Stimulated activated naive B cell treated with anti-CD40 and anti-IgM and Interleukin-4, amounts not matched to agents 10 μg/mL and 1 μg/mL and 100 μg/mL, for 72 hours (primary cell): ENCODE measurements at places on chromosomes 13 and 19.

DNA sequence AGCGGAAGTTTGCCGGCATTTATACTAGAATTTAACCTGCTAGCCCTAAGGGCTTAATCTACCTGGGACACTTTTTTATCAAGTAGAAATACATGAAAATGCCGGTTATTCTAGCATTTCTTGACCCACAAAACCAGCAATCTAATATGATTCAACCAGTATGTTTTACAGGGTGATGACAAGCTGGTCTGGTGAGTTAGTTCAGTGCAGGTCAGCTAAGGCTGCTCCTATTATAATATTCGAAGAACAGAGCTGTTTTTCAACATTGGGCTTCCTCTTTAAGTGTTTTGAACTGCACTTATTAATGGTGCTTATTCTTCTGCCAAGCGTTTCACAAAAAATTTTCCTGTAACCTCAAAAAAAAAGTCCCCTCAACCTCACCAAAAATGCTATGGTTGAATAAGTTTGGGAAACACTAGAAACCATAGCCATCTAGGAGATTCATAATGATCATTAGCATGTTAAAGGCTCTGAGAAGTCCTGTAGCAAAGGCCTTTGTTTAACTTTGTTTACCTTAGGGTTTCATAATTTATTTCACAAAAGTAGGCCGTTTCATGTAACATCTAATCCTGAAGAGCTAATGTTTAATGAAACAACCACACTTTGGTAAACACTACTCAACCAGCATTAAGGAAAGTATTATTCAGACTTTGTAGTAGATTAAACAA, 526.6 kb downstream of the KLF12 start:
- no peaks in the 10 kb centered on the region for H3K27me3 ChIP-seq
- no peak for DNase-seq
- H3K4me1 ChIP-seq: no peaks in the 10 kb centered on the region
- no peak overlapping the region for H3K27ac ChIP-seq
- no peak overlapping the region for H3K4me3 ChIP-seq
- no peaks in the 10 kb centered on the region for H3K36me3 ChIP-seq

- no peak overlapping the region for H3K4me3 ChIP-seq
- H3K36me3 ChIP-seq: no peaks in the 10 kb centered on the region
- H3K27me3 ChIP-seq: peaks cover 9% of the 10 kb centered on the region
- H3K27ac ChIP-seq: no peak overlapping the region
These were observed 121.9 kb upstream of the TSC22D1 start for GRCh38 chr13:44698066-44698465.

DNA sequence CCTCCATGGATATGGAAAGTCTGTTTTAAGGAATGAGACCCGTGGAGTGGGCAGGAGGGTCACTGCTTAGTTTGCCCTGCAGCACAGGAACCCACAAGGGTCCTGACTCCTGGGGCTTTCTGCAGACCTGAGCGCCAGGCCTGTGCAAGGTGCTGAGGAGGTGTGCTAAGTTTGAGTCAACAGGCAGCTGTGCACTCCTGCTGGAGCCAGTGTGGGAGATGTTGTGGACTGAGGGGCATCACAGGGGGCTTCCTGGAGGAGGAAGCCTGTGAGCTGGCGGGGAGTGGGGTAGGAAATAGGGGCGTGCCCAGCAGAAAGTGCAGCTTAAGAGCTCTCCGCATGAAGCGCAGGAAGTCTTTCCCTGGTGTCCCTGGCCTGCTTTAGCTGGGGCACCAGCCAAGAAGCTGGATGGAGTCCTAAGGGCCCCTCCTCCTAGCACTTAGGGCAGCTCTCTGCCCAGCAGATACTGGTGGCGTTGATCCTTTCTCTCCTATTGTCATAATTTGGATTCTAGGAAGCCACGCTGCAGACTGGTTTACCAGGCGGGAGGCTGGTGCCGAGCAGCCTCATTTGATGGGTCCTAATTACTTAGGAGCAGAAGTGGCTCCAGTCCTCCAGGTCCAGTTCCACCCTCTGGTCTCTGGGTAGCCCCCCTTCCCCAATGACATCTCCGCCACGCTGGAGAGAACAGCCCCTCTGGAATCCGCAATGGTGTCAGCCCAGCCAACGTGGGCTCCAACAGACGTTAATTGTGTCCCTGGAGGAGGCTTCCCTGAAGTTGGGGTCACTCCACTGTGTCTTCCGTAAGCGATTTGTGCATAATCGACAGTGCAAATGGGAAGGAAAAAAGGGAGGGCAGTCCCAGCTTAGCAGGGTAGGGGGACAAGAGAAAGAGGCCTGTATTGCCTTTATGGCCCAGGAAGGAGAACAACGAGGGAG, 309.2 kb downstream of the ZNF536 start:
- H3K4me3 ChIP-seq: no peak overlapping the region
- H3K27ac ChIP-seq: no peak overlapping the region
- H3K36me3 ChIP-seq: no peaks in the 10 kb centered on the region
- no peak for DNase-seq

- H3K4me3 ChIP-seq: no peak overlapping the region
- no peaks in the 10 kb centered on the region for H3K4me1 ChIP-seq
- no peak for DNase-seq
- H3K27ac ChIP-seq: no peak overlapping the region
- H3K27me3 ChIP-seq: no peaks in the 10 kb centered on the region
These were observed 535.8 kb downstream of the KCTD12 start for GRCh38 chr13:76350399-76350798.

DNA sequence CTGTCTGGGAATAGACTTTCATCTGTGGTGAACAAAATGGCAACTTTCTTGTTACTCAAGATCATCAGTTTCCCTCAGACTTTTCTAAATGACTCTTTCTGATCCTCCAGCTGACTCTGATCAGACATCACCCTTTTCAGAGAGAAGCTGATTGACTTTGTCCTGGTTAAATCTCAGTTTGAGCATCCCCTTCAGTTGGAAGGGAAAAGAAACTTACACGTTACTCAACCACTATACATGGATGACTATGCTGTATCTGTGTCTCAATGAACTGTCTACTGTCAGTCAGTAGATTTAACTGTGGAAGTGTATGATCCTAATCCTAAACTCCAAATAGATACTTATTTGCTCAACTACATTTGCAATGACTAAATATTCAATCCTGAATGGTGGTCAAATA, 118.5 kb downstream of the NALCN start:
- H3K4me1 ChIP-seq: no peaks in the 10 kb centered on the region
- H3K27ac ChIP-seq: no peak overlapping the region
- H3K4me3 ChIP-seq: no peak overlapping the region

DNA sequence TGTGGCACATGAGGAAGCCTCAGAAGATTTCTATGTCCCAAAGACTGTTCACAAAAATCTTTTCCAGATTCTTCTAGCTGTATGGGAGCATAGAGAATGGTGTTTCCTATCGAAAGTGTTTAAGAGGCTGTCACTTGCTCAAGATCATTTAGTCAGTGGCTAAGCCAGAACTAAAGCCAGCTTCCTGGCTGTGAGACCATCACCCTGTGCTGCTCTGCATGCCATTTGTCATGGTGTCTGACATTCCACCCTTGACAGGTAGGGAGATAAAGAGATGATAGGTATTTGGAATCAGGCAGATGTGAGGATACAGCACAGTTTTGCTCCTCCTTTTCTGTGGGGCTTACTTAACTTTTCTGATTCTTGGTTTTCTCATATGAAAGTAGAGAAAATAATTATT, 177.3 kb downstream of the DNAJC15 start:
- no peak overlapping the region for H3K4me3 ChIP-seq
- peaks cover 18% of the 10 kb centered on the region for H3K27me3 ChIP-seq
- no peaks in the 10 kb centered on the region for H3K4me1 ChIP-seq
- H3K36me3 ChIP-seq: no peaks in the 10 kb centered on the region

DNA sequence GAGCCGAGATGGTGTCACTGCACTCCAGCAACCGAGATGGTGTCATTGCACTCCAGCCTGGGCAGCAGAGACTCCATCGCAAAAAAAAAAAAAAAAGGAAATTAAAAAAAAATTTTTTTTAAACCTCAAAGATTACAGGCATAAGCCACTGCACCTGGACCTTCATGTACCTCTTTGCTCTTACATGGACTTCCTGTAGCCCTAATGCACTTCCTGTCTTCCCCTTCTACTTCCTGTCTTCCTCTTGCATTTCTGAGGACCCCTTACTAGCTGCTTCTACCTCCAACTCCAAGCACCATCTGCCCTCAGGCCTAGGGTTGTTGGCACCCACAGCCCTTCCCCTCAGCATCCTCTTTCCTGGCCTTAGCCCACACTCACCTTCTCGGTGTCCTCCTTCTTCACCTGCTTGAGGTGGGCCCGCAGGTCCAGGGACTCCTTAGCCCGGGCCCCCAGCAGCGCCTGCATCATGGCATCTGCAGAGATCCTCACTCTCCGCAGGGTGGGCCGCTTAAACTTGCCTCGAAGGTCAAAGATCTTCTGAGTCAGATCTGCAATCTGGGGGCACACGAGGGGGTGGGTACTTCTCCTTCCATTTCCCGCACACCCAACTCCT, 3.8 kb downstream of the TNNI3 start:
- no peak overlapping the region for H3K27ac ChIP-seq
- peaks cover 60% of the 10 kb centered on the region for H3K27me3 ChIP-seq
- no peak overlapping the region for H3K4me3 ChIP-seq
- DNase-seq: no peak

GRCh38 chr13:111184458-111185401, 69.6 kb downstream of the ARHGEF7 start:
- peak overlapping the region; percentile 97 for H3K27ac ChIP-seq
- peak overlapping the region; percentile 88 for H3K4me3 ChIP-seq
- H3K36me3 ChIP-seq: peaks cover 38% of the 10 kb centered on the region
- no peaks in the 10 kb centered on the region for H3K27me3 ChIP-seq

DNA sequence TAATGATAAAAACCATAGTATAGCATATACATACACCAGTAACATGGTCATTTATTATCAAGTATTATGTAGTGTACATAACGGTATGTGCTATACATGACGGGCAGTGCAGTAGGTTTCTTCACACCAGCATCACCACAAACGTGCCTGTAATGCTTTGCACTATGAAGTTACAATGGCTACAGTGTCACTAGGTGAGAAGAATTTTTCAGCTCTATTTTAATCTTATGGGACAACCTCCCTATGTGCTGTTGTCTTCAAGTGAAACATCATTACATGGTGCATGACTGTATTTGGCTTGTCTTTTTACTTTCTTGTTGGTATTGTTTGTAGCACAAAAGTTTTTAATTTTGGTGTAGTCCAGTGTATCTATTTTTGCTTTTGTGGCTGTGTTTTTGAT, 18.7 kb downstream of the CDK8 start:
- no peak overlapping the region for H3K4me3 ChIP-seq
- DNase-seq: no peak
- H3K27me3 ChIP-seq: no peaks in the 10 kb centered on the region
- H3K4me1 ChIP-seq: peaks cover 20% of the 10 kb centered on the region
- no peak overlapping the region for H3K27ac ChIP-seq
- H3K36me3 ChIP-seq: no peaks in the 10 kb centered on the region

DNA sequence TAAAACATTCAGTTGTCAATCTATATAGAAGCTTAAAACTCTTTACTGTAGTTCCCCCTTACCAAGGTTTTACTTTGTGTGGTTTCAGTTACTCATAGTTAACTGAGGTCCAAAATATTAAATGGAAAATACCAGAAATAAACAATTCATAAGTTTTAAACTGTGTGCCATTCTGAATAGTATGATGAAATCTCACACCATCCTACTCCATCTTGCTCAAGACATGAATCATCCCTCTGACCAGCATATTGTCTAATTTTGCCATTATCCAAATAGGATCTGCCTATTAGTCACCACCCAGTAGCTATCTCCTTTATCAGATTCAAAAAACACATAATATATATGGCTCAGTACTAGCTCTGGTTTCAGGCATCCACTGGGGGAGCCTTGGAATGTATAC, 22.4 kb downstream of the ZNF571 start:
- H3K27me3 ChIP-seq: no peaks in the 10 kb centered on the region
- DNase-seq: no peak
- no peaks in the 10 kb centered on the region for H3K4me1 ChIP-seq
- no peak overlapping the region for H3K4me3 ChIP-seq

GRCh38 chr13:99315186-99315585, 8.0 kb upstream of the GPR183 start:
- peaks cover 76% of the 10 kb centered on the region for H3K4me1 ChIP-seq
- DNase-seq: no peak
- H3K27me3 ChIP-seq: no peaks in the 10 kb centered on the region
- peaks cover 64% of the 10 kb centered on the region for H3K36me3 ChIP-seq
- no peak overlapping the region for H3K4me3 ChIP-seq

GRCh38 chr13:24802074-24802473, 38.1 kb downstream of the RNF17 start:
- no peaks in the 10 kb centered on the region for H3K36me3 ChIP-seq
- peaks cover 3% of the 10 kb centered on the region for H3K27me3 ChIP-seq
- DNase-seq: no peak
- no peaks in the 10 kb centered on the region for H3K4me1 ChIP-seq
- no peak overlapping the region for H3K4me3 ChIP-seq

- H3K4me1 ChIP-seq: no peaks in the 10 kb centered on the region
- no peak overlapping the region for H3K4me3 ChIP-seq
- peaks cover 75% of the 10 kb centered on the region for H3K27me3 ChIP-seq
- DNase-seq: no peak
These were observed 39.8 kb upstream of the IGFL4 start for GRCh38 chr19:46080561-46080960.

GRCh38 chr13:52399708-52400107, 6.3 kb downstream of the THSD1 start:
- no peak for DNase-seq
- H3K36me3 ChIP-seq: peaks cover 3% of the 10 kb centered on the region
- H3K4me3 ChIP-seq: no peak overlapping the region
- H3K27ac ChIP-seq: no peak overlapping the region
- peaks cover 11% of the 10 kb centered on the region for H3K4me1 ChIP-seq

DNA sequence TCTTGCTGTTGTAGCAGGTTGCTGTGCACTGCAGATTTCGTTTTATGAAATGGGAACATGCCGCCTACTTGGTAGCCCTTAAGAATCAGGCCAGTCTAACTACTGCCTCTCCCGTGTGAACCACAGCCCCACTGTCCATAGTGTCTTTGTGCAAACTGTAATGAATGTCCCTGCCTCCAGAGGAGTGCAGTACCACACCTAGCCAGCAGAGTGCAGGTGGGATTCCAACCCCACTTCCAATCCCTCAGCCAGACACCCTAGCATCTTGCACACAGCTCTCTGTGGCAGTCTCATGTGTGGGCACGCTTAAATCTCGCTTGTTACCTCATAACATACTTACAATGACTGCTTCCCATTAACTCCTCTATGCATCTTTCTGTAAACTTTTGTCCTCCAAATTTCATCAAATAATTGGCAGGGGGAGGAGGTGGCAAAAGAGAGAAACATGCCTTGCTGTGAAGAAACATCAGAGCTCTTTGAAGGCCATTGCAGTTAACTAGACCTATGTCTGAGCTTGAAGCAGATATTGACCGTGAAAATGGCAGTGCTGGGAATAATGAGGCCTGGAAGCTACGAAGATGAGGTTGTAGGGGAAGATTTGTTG, 47.2 kb downstream of the ZAR1L start:
- H3K27ac ChIP-seq: no peak overlapping the region
- no peaks in the 10 kb centered on the region for H3K36me3 ChIP-seq

- no peaks in the 10 kb centered on the region for H3K27me3 ChIP-seq
- no peak overlapping the region for H3K4me3 ChIP-seq
- no peak for DNase-seq
- H3K36me3 ChIP-seq: no peaks in the 10 kb centered on the region
- H3K27ac ChIP-seq: no peak overlapping the region
These were observed 1002.4 kb upstream of the PCDH9 start for GRCh38 chr13:68232351-68233130.
